ENCODE measurements at places on chromosomes 5 and 9. TPM values are rescaled to one million over a fixed set of nuclear protein-coding genes. Genes with fewer than 3 reads are reported as not detected.

The OSMR gene
- 10.7 TPM for polyA plus RNA-seq

The PPP2R2B gene
- polyA plus RNA-seq, result 11.5 TPM

The ACTL7B gene
- not detected for polyA plus RNA-seq

The NMUR2 gene
- polyA plus RNA-seq, result 0.15 TPM

The DNAH5 gene
- polyA plus RNA-seq, result 2.0 TPM

The TMEM171 gene
- polyA plus RNA-seq, result 5.2 TPM

The ITK gene
- 0.23 TPM for polyA plus RNA-seq

The PCYOX1L gene
- 19.2 TPM for polyA plus RNA-seq

The ENTPD8 gene
- 0.33 TPM for polyA plus RNA-seq

All from left kidney (tissue), 8 donors.